SJSA1 (cell line): ENCODE measurements at places on chromosomes 6 and 20. TPM values are rescaled to one million over a fixed set of nuclear protein-coding genes. Genes with fewer than 3 reads are reported as not detected.

ABHD16B gene
- total RNA-seq = not detected in 2 replicates

DNA sequence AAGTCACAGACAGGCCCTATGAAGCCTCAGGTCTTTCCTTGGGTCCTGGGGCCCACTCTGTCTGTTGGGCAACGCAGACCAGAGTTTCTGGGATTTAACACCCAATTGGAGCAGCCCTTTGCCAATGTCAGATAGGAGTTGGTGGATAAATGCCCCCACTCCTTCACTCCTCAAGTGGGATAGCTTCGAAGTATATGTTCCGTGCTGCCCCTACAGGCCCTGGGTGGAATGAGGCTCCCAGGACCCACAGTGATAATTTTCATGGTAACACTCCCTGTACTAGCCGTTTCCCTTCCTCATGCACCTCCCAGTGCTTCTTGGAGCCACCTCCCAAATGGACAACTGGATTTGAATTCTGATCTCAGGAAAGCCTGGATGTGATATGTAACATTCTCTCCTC, 145.4 kb downstream of the FOXA2 start:
- no peaks in the 10 kb centered on the region for H3K27me3 ChIP-seq
- DNase-seq = no peak
- H3K4me1 ChIP-seq = no peaks in the 10 kb centered on the region
- no peaks in the 10 kb centered on the region for H3K36me3 ChIP-seq

GRCh38 chr20:54067606-54068174, 2.7 kb downstream of the BCAS1 start:
- no peak overlapping the region for H3K4me3 ChIP-seq
- H3K4me1 ChIP-seq = peaks cover 19% of the 10 kb centered on the region
- DNase-seq = peak; percentile 75
- no peaks in the 10 kb centered on the region for H3K27me3 ChIP-seq
- no peaks in the 10 kb centered on the region for H3K36me3 ChIP-seq
- no peak overlapping the region for H3K27ac ChIP-seq

GRCh38 chr20:63496596-63497120, 2.2 kb downstream of the EEF1A2 start:
- no peak for DNase-seq
- H3K27me3 ChIP-seq = peaks cover 20% of the 10 kb centered on the region
- H3K36me3 ChIP-seq = no peaks in the 10 kb centered on the region

- H3K4me3 ChIP-seq = peak overlapping the region; percentile 3; the same call in 1 of the 2 replicates
- H3K27ac ChIP-seq = peak overlapping the region; percentile 91
- peak; percentile 55 for DNase-seq
- peaks cover 41% of the 10 kb centered on the region for H3K4me1 ChIP-seq
Measured at GRCh38 chr6:18308070-18308735, 43.9 kb upstream of the DEK start.

DNA sequence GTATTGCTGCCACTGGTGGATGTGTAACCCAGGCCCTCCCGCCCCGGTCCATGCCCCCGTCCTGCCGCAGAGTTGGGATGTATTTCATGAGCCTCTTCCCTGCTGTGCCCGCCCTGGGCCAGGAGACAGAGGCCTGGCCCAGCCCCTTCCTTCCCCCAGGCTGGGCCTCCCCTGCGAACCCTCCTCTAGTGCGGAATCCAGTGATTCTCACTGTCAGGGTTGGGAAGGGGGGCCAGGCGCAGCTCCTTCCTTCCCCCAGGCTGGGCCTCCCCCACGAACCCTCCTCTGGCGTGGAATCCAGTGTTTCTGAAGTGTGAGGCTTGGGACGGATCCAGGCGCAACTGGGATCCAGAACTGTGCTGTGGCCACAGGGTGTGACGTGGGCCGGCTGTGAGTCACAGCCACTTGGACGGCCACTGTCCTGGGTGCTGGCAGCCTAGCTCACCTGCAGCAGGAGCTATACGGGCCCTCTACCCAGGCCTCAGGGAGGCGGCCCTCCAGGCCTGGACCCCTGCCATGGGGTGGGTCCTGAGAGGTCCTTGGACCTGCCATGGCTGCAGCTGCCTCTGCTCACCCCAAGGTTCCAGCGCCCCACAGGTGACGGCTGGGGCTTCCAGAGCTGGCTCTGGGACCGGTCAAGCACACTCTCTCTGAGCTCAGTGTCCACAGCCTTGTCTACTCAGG, 28.3 kb downstream of the COL20A1 start:
- no peaks in the 10 kb centered on the region for H3K36me3 ChIP-seq
- H3K4me3 ChIP-seq = no peak overlapping the region
- no peak overlapping the region for H3K27ac ChIP-seq
- no peaks in the 10 kb centered on the region for H3K4me1 ChIP-seq
- peaks cover 36% of the 10 kb centered on the region for H3K27me3 ChIP-seq

PRKN gene
- total RNA-seq = not detected in 2 replicates

DNA sequence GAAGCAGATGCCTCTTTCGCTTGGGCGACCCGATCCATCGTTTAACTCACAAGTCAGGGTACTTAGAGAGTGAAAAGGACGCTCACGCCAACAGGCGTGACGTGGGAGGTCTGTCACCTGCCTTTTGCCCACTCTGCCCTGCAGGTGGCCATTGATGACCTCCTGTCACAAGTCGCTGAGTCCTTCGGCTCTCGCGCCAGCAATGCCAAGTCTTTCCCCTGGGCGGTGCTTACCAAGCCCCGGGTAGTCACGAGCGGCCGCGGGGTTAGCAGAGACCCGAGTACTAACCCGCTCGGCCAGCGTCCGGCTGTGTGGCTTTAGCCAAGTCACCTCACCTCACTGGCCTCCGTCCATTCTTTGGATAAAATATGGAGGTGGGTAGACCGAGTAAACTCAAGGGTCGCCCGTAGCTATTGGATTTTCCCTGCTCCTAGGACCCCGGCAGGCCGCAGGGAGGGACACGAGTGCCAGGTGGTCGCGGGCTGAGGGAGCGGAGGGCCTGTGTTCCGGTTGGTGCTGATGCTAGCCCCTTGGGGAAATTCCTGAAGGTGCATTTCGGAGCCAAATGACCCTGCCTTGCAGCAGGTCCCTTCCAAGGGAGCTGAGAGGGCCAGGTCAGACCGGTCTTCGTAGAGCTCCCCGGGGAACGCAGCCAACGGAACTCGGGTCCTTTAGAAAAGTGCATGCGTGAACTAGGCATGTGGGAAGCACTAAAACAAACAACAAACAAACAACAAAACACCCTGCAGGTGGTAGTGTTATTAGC, 668 bp downstream of the PKIB start:
- H3K4me3 ChIP-seq = peak overlapping the region; percentile 31
- peaks cover 30% of the 10 kb centered on the region for H3K27me3 ChIP-seq
- H3K4me1 ChIP-seq = peaks cover 9% of the 10 kb centered on the region
- DNase-seq = no peak
- H3K27ac ChIP-seq = no peak overlapping the region

PRELID3B gene
- 102 and 127 TPM in 2 replicates for total RNA-seq

ANKRD6 gene
- 1.1 TPM in 1 of 2 replicates, not detected in the other for total RNA-seq

GRCh38 chr20:50561379-50562078, 51.3 kb downstream of the PTPN1 start:
- H3K36me3 ChIP-seq = peaks cover 46% of the 10 kb centered on the region
- H3K4me3 ChIP-seq = no peak overlapping the region; the same call in 1 of the 2 replicates
- H3K27me3 ChIP-seq = no peaks in the 10 kb centered on the region
- peak overlapping the region; percentile 83 for H3K27ac ChIP-seq
- peaks cover 45% of the 10 kb centered on the region for H3K4me1 ChIP-seq
- peak; percentile 92 for DNase-seq

LSM2 gene
- 72.6 and 89.4 TPM in 2 replicates for total RNA-seq

- no peak overlapping the region for H3K27ac ChIP-seq
- H3K4me3 ChIP-seq = no peak overlapping the region
- H3K4me1 ChIP-seq = peaks cover 8% of the 10 kb centered on the region
- H3K27me3 ChIP-seq = no peaks in the 10 kb centered on the region
Measured at GRCh38 chr20:20498076-20498861, 130.4 kb downstream of the INSM1 start.

- H3K27me3 ChIP-seq = no peaks in the 10 kb centered on the region
- H3K4me1 ChIP-seq = no peaks in the 10 kb centered on the region
- no peaks in the 10 kb centered on the region for H3K36me3 ChIP-seq
- H3K4me3 ChIP-seq = no peak overlapping the region
- no peak overlapping the region for H3K27ac ChIP-seq
Measured at GRCh38 chr6:13545885-13546284, 28.5 kb upstream of the SIRT5 start.

DNA sequence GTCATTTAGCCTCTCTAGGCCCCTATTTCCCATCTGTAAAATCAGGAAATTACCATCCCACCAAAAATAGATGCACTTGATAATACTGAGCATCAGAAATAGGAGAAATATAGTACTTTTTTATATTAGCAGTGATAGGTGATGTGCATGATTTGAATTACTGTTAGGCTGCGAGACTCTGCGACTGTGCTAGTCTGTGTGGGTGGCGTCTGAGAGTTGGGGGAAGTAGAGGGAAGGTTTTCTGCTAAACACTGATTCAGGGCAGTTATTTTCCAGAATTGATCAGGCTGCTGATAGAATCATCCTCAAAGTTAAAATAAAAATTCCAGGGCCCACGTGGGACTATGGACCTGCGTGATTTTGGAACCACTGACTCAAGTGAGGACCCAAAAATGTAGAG, 60.4 kb upstream of the ARMH2 start:
- H3K4me3 ChIP-seq = no peak overlapping the region
- H3K4me1 ChIP-seq = 0 out of 2 replicates have a peak, but pooled peaks cover 6% of the 10 kb centered on the region
- no peak overlapping the region for H3K27ac ChIP-seq
- H3K27me3 ChIP-seq = no peaks in the 10 kb centered on the region
- DNase-seq = no peak

MAK gene
- not detected in 2 replicates for total RNA-seq

- no peak overlapping the region for H3K27ac ChIP-seq
- peaks cover 15% of the 10 kb centered on the region for H3K4me1 ChIP-seq
- DNase-seq = no peak
- H3K27me3 ChIP-seq = no peaks in the 10 kb centered on the region; the same call in 1 of the 2 replicates
Measured at GRCh38 chr20:57774111-57774880, 64.5 kb upstream of the PMEPA1 start.

- no peaks in the 10 kb centered on the region for H3K36me3 ChIP-seq
- no peak overlapping the region for H3K4me3 ChIP-seq
- H3K27me3 ChIP-seq = no peaks in the 10 kb centered on the region
- H3K27ac ChIP-seq = no peak overlapping the region
Measured at GRCh38 chr6:151690768-151691562, 116.5 kb upstream of the ESR1 start.

SLC17A9 gene
- not detected in 2 replicates for total RNA-seq

- no peak for DNase-seq
- H3K27ac ChIP-seq = peak overlapping the region; percentile 92; the same call in 1 of the 2 replicates
- peak overlapping the region; percentile 71 for H3K4me3 ChIP-seq
- H3K27me3 ChIP-seq = no peaks in the 10 kb centered on the region
- peaks cover 67% of the 10 kb centered on the region for H3K36me3 ChIP-seq
Measured at GRCh38 chr20:2468581-2469407, 1.8 kb downstream of the SNRPB start.

PERP gene
- total RNA-seq = 42.4 TPM in 2 replicates

- no peaks in the 10 kb centered on the region for H3K36me3 ChIP-seq
- H3K4me3 ChIP-seq = no peak overlapping the region
- H3K27ac ChIP-seq = no peak overlapping the region
- no peaks in the 10 kb centered on the region for H3K27me3 ChIP-seq
- no peaks in the 10 kb centered on the region for H3K4me1 ChIP-seq
Measured at GRCh38 chr6:160421854-160422253, 73.7 kb downstream of the SLC22A3 start.

DNA sequence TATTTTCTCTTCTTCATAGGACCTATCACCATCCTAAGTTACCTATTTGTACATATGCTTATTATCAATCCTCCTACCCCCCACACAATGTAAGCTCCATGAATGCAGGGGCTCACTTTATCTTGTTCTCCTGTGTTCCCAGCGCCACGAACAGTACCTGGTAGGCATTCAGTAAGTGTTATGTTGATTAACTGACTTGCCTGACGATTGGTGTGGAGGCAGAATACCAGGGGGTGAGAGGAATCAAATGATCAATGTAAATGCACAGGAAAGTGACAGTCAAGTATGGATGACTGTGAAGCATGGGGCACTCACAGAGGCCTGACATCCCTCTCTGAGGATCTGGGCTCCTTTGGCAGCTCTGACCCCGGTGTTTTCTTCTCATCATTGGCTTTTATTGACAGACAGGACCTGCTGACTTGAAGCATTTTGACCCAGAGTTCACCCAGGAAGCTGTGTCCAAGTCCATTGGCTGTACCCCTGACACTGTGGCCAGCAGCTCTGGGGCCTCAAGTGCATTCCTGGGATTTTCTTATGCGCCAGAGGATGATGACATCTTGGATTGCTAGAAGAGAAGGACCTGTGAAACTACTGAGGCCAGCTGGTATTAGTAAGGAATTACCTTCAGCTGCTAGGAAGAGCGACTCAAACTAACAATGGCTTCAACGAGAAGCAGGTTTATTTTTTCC, 6.1 kb upstream of the IFT52 start:
- H3K27ac ChIP-seq = peak overlapping the region; percentile 34
